ENCODE measurements at places on chromosomes 13 and 19.

GRCh38 chr19:4652075-4652474, 12.8 kb downstream of the TNFAIP8L1 start:
- no peak for DNase-seq

- no peak for DNase-seq
Observed at GRCh38 chr19:15291548-15292021, 40.8 kb downstream of the BRD4 start.

GRCh38 chr19:32817569-32818476, 51.7 kb downstream of the SLC7A9 start:
- no peak for DNase-seq

- no peak for DNase-seq
Observed at GRCh38 chr19:42872608-42873007, 6.9 kb downstream of the PSG1 start.

DNA sequence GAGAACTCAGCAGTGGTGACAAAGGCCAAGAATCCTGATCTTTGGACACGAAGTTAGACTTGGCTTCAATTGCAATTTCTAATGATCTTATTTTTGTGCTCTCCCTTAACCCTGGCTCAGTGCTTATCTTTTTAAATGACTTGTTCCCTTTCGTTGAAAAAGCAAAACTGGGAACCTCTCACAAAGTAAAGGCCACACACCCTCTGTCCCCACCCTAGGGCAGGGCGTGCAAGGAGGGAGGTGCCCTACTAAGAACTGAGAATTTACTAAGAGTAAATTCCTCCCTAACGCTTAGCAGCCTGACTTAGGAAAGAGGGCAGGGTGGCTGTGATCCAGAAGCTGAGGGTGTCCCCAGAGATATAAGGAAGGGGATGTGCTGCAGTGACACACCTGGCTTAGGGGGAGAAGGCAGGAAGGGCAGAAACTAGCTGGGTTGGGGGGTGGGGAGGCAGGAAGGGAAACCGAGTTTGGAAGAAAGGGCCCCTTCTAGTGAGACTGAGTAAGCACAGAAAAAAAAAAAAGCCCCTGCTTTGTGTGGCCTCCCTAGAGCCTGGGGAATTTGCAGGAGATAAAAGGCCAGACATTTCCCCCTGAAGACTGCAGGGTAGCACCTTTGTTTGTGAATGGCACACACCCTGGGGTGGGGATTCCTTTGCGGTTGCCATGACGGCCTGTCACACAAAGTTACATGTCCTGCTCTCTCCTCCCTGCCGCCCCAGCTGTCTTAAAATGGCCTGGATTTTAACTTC, 435.1 kb downstream of the EFNB2 start:
- no peak for DNase-seq

GRCh38 chr19:9883764-9884163, 48.6 kb downstream of the PIN1 start:
- DNase-seq: no peak

DNA sequence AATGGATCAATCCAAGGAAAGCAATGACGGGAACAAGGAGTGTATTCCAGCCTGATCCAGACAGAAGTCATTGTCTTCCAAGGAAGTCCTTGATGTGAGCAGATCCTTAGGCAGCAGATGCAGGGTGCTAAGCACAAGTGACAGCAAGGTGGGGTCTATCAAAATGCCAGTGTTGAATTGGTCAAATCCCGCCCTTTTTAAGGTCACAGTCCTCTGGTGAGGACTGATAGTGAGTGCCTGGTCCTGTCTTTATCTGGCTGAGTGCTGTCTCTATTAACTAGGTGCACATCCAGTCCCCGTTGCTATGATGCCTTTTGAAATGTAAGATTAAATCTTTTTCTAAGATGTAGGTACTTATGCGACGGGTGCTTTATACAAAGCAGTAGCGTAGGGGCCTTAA, 1.3 kb upstream of the LAMP1 start:
- DNase-seq: no peak

GRCh38 chr13:29319451-29319850, 276.0 kb downstream of the SLC7A1 start:
- DNase-seq: no peak

- DNase-seq: no peak
Observed at GRCh38 chr13:113405481-113406300, 41.8 kb upstream of the GRTP1 start.

DNA sequence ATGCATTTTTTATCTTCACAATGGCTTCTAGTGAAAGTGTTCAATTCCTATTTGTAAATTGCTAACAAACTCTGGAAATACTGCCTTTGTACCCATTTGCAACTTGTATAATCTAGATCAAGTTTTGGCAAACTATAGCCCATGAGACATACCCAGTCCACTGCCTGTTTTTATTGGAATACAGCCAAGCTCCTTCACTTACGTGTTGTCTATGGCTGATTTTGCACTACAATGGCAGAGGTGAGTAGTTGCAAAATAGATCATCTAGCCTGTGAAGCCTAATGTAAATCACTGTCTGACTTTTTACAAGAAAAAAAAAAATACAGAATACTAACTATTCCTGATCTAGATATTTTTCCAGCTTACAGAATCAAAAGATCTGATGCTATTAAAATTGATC, 37.1 kb downstream of the DZIP1 start:
- no peak for DNase-seq

- no peak for DNase-seq
Observed at GRCh38 chr19:10420444-10421239, at the start of gene PDE4A. Gene PDE4A (plus strand): TSS chr19:10420538. CDS start chr19:10420765, 227 bp downstream.

GRCh38 chr19:56076498-56076897, 44.6 kb downstream of the ZNF787 start:
- DNase-seq: no peak

DNA sequence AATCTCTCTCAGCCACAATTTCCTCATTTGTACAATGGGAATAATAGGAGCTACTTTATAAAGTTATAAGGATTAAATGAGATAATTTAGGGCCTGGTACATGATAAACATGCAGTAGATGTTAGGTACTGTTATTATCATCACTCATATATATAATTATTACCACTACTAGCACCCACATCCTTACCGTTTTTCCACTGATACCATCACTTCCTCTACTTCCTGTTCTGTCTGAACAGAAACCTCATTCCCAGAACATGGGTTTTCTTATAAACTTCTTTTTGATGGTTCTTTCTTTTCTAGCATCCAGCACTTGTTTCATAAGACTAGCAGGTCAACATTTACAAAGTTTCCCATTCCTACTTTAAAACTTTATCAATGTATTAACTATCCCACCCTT, 6.3 kb downstream of the CDADC1 start:
- no peak for DNase-seq

DNA sequence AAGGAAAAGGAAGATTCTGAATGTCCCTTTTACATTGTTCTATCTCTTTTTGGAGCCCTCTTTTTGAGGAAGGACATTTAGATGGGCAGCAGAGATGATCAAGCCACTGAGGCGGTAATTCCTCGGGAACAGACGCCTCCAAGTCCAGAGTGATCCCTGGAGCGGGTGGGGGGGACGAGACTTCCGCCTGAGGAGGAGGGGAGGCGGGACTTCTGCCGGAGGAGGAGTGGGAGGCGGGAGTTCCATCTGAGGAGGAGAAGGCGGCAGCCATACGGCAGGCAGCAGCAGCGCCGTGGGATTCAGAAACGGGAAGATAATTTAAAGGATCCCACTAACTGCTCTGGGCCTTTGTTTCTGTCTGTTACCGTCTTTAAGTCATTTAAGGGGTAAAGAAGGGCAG, 37.6 kb upstream of the CD177 start:
- DNase-seq: no peak

DNA sequence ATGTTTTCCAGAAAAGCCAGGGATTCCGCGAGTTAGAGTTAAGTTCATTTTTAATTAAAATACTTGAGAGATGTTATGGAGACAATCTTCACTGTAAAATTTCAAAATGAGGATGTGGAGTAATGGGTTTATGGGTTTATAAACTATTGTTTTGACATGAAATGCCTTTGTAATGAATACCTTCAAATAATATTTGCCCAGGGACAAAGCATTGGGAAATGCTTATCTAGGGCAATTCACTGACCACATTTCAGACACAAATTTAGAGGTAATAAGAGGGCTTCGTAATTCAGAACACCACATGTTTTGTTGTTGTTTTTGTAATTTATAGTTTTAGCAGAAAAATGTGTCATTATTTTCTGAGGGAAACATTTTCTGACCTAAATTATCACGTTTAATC, 241.1 kb upstream of the ATXN8OS start:
- no peak for DNase-seq

GRCh38 chr19:42465827-42466280, 23.1 kb upstream of the CXCL17 start:
- DNase-seq: no peak

GRCh38 chr13:100589178-100589725, 663 bp upstream of the GGACT start:
- no peak for DNase-seq

All from activated naive CD4-positive, alpha-beta T cell (primary cell).